Thyroid gland (tissue), 4 donors: ENCODE measurements at places on chromosomes 6 and 20. TPM values are rescaled to one million over a fixed set of nuclear protein-coding genes. Genes with fewer than 3 reads are reported as not detected.

GRCh38 chr6:64012351-64013001 lies 376.9 kb downstream of the PHF3 start:
- peak overlapping the region; percentile 81 for H3K27ac ChIP-seq
- H3K27me3 ChIP-seq, result no peaks in the 10 kb centered on the region

GNAS-AS1 gene
- total RNA-seq, result 0.42 TPM

C6orf15 gene
- not detected for total RNA-seq

GRCh38 chr6:95243053-95243452 lies 334.3 kb upstream of the MANEA start:
- no peak overlapping the region for H3K27ac ChIP-seq
- H3K4me3 ChIP-seq, result no peak overlapping the region
- H3K27me3 ChIP-seq, result no peaks in the 10 kb centered on the region
- H3K4me1 ChIP-seq, result no peaks in the 10 kb centered on the region

ELOVL4 gene
- total RNA-seq, result 1.0 TPM

PI16 gene
- 5.1 TPM for total RNA-seq

DNA sequence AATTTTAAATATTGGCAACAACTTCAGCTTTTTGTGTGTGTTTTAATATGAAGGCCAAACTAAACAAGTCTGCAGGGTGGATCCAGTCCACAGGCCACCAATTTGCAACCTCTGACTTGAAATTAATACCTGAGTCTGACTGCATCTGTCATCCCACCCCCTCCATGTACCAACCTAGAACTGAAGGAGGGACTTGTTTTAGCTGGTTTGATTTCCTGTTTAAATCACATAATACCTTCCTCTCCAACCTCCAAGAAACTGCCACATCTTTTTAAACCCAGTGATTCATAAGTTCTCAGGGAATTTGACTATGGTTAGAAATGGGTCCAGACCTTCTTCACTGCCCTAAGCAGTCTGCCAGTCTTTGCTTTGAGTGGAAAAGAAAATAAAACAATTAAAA lies 21.6 kb downstream of the RNF8 start:
- H3K4me1 ChIP-seq, result peaks cover 17% of the 10 kb centered on the region
- no peak overlapping the region for H3K27ac ChIP-seq
- H3K36me3 ChIP-seq, result peaks cover 2% of the 10 kb centered on the region
- no peak overlapping the region for H3K4me3 ChIP-seq
- no peaks in the 10 kb centered on the region for H3K27me3 ChIP-seq
- no peak for DNase-seq

GRCh38 chr6:37116326-37116725 lies 53.6 kb upstream of the PIM1 start:
- no peak overlapping the region for H3K27ac ChIP-seq
- H3K36me3 ChIP-seq, result no peaks in the 10 kb centered on the region
- DNase-seq, result no peak
- H3K27me3 ChIP-seq, result no peaks in the 10 kb centered on the region

CCN5 gene
- 4.7 TPM for total RNA-seq

DNA sequence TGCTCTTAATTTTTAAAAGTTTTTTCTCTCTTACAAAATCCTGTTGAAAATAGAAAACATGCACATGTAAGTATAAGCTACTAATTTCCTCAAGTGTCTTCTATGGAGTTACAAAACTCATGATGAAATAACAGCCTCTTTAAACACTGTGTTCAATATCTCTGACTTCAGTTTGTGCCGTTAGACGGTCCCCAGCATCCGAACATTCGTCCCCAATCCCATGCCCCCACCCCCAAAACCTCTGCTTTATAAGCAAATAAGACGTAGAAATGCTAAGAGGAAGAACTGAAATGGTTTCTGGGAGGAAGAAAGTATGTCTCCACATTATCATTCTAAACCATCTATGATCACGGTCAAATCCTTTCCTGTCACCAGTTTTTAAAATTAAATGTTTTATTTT lies 31.7 kb upstream of the MYB start:
- no peak overlapping the region for H3K4me3 ChIP-seq
- no peak overlapping the region for H3K27ac ChIP-seq
- no peak for DNase-seq
- peaks cover under 1% of the 10 kb centered on the region for H3K4me1 ChIP-seq

DNA sequence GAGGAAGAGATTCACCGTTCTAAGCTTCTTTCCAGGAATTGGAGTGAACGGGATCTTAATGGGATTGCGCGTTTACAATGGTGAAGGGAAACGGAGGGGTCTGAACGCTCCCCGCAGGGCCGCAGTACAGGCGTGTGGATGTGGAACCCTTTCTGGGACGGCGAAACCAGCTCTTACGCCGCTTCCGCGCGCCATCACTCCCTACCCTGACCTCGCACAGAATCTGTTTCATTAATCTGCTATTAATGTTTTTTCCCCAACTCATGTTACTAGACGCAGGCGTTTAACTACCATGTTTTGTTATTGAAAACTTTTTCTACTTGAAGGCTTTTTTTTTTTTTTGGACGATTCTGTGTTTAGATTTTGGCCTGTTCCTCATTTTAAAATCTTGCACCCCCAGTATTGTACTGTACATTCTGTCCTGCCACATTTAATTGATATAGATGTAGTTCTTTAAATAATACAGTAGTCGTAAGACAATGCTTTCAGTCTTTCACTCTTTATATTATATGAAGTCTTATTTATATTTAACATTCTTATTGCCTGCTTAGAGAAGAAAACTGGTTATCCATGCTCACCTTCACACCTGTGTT lies 696 bp upstream of the SUPT3H start:
- H3K27me3 ChIP-seq, result no peaks in the 10 kb centered on the region
- peak; percentile 37 for DNase-seq
- no peaks in the 10 kb centered on the region for H3K36me3 ChIP-seq
- no peak overlapping the region for H3K4me3 ChIP-seq

GRCh38 chr6:96777113-96777512 lies 60.2 kb downstream of the GPR63 start:
- H3K36me3 ChIP-seq, result no peaks in the 10 kb centered on the region
- H3K4me3 ChIP-seq, result no peak overlapping the region
- H3K27me3 ChIP-seq, result no peaks in the 10 kb centered on the region
- no peak for DNase-seq
- H3K4me1 ChIP-seq, result no peaks in the 10 kb centered on the region
- no peak overlapping the region for H3K27ac ChIP-seq

TMEM244 gene
- not detected for total RNA-seq

- peaks cover 6% of the 10 kb centered on the region for H3K4me1 ChIP-seq
- no peaks in the 10 kb centered on the region for H3K27me3 ChIP-seq
- H3K36me3 ChIP-seq, result no peaks in the 10 kb centered on the region
- peak overlapping the region; percentile 58 for H3K27ac ChIP-seq
Observed at GRCh38 chr20:45436732-45437485, 21.0 kb downstream of the PIGT start.

CAGE1 gene
- 0.20 TPM for total RNA-seq

DNA sequence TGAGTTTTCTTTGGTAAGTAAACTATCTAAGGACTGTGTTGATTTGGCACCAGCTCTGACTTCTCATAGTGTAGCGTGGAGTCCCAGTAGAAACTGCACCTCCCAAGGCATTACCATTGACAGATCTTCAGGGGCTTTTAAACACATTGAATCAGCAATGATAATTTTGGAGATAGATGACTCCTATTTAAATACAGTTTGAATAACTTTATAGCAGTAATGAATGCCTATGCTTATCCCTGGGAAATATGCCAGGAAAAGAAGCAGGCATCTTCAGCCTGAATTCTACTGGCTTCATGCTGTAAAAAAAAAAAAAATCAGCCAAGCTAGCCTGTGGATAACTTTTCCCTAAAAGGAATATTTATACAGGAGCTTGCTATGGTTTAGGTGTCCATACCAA lies 895.9 kb downstream of the EYS start:
- no peaks in the 10 kb centered on the region for H3K36me3 ChIP-seq
- H3K4me3 ChIP-seq, result no peak overlapping the region
- H3K27ac ChIP-seq, result no peak overlapping the region
- H3K4me1 ChIP-seq, result no peaks in the 10 kb centered on the region
- DNase-seq, result no peak
- no peaks in the 10 kb centered on the region for H3K27me3 ChIP-seq

DNA sequence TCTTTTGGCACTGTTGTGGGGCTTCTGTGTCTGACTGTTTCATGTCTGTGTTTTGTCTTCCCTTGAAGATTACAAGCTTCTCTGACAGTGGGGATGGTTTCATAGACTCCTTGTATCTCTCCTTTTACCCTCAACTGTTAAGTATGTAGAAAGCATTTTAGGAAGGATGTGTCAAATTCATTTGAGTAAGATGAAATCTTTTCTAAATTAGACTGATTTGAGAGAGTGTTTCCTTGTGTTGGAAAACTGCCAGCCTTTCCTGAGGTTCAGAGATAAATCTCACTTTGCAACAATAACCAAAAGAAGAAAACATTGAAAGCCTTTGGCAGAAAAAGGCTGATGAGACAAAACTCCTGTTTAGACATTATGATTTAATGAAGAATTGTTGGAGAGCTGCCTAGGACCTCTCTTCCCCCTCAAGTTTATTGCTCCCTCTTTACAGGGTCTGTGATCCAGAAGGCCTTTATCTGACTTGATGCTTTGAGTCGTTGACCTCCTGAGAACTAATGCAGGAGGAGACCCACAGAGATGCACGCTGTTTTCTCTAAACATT lies 68.3 kb downstream of the ANKS1A start:
- no peaks in the 10 kb centered on the region for H3K27me3 ChIP-seq
- H3K36me3 ChIP-seq, result no peaks in the 10 kb centered on the region
- H3K27ac ChIP-seq, result no peak overlapping the region
- DNase-seq, result no peak
- no peak overlapping the region for H3K4me3 ChIP-seq

DNA sequence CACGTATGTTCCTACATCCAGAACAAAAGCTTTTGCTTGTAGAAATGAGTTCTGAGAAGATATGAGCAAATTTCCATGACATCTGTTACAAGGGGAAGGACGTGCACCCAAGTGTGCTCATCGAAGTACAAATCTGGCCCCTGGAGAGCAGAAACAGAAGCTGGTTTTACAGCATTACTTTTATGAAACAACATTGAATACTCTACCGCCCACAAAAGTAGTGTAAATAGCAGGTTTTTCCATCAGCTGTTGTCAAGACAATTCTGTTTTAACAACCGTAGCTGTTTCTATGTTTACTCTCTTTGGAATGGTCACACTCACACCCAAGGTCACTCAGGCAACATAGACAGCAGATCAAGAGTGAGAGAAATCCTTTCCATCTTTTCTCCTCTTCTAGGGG lies 114.2 kb upstream of the SSTR4 start:
- H3K4me3 ChIP-seq, result no peak overlapping the region
- DNase-seq, result no peak
- H3K27ac ChIP-seq, result no peak overlapping the region
- no peaks in the 10 kb centered on the region for H3K27me3 ChIP-seq
- no peaks in the 10 kb centered on the region for H3K36me3 ChIP-seq
- no peaks in the 10 kb centered on the region for H3K4me1 ChIP-seq

DEFB119 gene
- total RNA-seq, result not detected

IPCEF1 gene
- total RNA-seq, result 84.7 TPM

FRK gene
- total RNA-seq, result 2.3 TPM

DNA sequence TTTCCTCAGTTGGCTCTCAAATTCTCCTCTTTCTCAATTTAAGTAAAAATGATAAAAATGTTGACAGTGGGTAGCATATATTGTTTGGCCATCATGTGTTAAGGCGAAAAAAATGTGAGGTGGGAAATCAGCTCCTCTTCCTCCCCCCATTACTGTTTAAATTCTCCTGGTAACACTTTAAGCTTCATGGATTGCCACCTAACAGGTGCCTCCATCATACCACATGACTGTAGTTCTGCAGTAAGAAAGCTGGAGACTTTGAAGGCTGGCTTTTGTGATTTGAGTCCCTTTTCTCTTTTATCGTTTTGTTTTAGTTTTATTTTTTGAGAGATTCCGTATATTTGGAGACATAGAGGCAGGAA lies 1.2 kb downstream of the ZFAND3 start:
- no peaks in the 10 kb centered on the region for H3K27me3 ChIP-seq
- H3K4me3 ChIP-seq, result peak overlapping the region; percentile 15
- H3K36me3 ChIP-seq, result no peaks in the 10 kb centered on the region
- peak overlapping the region; percentile 99 for H3K27ac ChIP-seq
- peaks cover 43% of the 10 kb centered on the region for H3K4me1 ChIP-seq

DNA sequence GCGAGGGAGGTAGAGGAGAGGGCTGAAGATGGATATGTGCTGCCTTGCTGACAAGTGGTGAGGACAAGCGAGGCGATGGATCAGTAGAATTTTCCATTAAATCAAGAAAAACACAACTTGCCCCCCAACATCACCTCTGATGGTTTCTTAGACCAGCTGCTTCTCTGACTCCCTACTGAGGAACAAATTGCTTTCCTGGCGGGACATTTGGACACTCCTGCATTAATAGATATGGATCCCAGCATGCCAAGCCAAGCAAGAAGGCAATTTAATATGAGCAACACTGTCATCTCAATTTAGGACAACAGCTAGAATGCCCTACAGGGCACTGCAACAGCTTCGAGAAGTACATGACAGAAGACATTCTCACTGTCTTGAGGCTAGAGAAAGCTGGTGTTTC lies 248.4 kb upstream of the AGPAT4 start:
- no peaks in the 10 kb centered on the region for H3K4me1 ChIP-seq
- no peak for DNase-seq
- H3K4me3 ChIP-seq, result no peak overlapping the region
- no peaks in the 10 kb centered on the region for H3K36me3 ChIP-seq

DNA sequence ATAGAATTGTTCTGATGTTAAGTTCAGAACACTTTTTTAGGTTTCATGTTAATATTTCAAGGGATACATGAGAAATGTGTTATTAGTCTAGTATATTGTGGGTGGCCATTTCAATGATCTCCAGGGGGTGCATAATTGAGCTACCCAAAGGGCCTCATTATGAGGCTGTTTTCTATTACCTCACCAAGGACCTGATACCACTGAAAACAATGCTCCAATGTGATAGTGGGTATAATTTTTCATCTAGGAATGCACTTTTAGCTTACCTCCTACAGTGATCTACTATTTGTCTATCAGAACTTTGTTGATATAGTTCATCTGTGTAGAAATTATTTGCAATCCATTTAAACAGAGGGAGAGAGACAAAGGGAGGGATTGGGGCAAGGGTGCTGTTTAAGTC lies 106.8 kb upstream of the HS3ST5 start:
- no peak for DNase-seq
- no peak overlapping the region for H3K27ac ChIP-seq
- no peaks in the 10 kb centered on the region for H3K4me1 ChIP-seq
- H3K27me3 ChIP-seq, result no peaks in the 10 kb centered on the region
- no peak overlapping the region for H3K4me3 ChIP-seq

TFAP2D gene
- not detected for total RNA-seq

GRCh38 chr6:134730013-134730412 lies 219.9 kb downstream of the ALDH8A1 start:
- no peaks in the 10 kb centered on the region for H3K4me1 ChIP-seq
- no peak for DNase-seq
- no peak overlapping the region for H3K4me3 ChIP-seq
- no peaks in the 10 kb centered on the region for H3K27me3 ChIP-seq

DNA sequence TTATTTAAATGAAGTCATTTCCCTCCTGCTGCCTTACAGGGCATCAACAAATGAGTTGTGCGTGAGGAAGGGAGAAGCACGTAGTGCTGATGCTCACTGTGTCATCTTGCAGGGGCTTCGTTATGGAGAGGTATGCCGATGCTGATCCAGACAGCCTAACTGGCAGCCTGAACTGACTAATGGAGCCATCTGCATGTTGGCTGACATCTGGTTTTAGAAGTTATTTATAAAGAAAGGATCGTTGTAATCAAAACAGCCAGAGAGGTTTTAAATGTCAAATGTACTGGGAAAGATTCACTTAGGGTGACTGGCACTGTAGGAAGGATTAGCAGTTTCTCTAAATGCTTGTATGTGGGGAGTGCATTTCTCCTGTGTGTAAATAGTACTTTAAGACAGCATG lies 54.6 kb downstream of the FARS2 start:
- H3K4me3 ChIP-seq, result no peak overlapping the region
- no peak overlapping the region for H3K27ac ChIP-seq
- no peaks in the 10 kb centered on the region for H3K36me3 ChIP-seq
- no peak for DNase-seq
- H3K27me3 ChIP-seq, result no peaks in the 10 kb centered on the region
- no peaks in the 10 kb centered on the region for H3K4me1 ChIP-seq

HEY2 gene
- total RNA-seq, result 5.1 TPM
